Breast epithelium (tissue), 4 donors: ENCODE measurements at places on chromosomes 2 and 18.
A peak's percentile ranks its signal among the peaks of the same experiment; 100 is the strongest.

GRCh38 chr2:72131916-72132841 lies 15.5 kb downstream of the CYP26B1 start:
- peak; percentile 48 for DNase-seq
- no peaks in the 10 kb centered on the region for H3K36me3 ChIP-seq
- H3K4me1 ChIP-seq, result no peaks in the 10 kb centered on the region
- no peaks in the 10 kb centered on the region for H3K27me3 ChIP-seq

DNA sequence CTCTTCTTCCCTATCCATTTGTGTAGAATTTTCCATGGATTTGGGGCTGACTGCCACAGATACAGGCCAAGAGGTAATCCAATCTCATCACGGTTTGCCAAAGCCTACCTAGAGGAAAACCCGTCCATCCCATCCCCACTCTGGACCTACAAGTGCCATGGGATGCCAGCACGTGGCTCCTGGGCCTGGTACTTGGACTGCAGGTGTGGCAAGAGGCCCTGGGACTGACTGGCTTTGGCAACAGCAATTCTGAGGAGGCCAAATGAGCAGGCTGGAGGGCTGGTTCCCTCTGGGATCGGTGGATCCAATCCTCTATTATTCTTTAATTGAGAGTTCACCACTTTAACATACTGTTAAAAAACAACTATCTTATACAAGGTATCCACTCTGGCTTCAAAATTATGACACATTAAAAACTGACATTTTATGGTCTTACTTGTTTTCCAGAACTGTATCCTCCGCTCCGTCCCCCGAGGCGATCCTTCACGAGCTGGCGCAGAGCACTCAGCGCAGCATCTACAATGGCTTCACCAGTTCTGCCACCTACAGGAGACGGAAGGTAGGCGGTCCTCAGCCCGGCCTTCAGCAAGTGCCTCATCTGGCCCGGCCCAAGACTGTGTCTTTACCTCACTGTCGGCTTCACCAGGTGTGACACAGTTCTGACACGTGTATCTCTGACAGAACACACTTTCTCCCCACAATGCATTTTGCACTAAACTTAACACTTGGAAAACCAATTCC lies 19.8 kb downstream of the PDIA6 start:
- H3K36me3 ChIP-seq, result peaks cover 7% of the 10 kb centered on the region
- H3K27ac ChIP-seq, result no peak overlapping the region
- no peak for DNase-seq
- H3K4me3 ChIP-seq, result no peak overlapping the region
- H3K27me3 ChIP-seq, result no peaks in the 10 kb centered on the region

DNA sequence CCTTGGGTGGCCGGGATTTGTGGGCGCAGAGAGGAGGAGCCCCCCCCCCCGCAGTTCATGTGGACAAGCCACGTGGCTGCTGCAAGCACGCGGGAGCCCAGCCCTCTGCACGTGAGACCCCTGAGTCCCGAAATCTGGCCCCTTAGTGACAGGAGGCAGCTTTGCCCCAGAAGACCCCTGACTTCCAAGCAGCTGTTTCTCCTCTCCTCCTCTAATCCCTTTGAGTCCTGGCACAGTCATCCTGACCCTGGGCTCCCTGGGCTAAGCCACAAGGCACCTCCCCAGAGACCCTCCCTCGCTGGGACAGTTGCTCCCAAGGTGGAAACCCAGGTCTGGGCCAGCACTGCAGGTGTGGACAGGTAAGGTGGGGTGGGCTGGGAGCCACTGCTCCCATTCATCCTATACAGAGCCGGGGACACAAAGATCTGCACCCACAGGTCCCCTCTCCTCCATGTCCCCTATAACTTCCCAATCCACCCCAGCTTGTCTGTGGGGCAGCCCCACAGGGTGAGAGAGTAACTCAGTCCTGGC lies 923 bp downstream of the TEKT4 start:
- no peak overlapping the region for H3K4me3 ChIP-seq
- H3K27ac ChIP-seq, result no peak overlapping the region
- DNase-seq, result no peak
- H3K27me3 ChIP-seq, result peaks cover 45% of the 10 kb centered on the region
- H3K36me3 ChIP-seq, result no peaks in the 10 kb centered on the region
- no peaks in the 10 kb centered on the region for H3K4me1 ChIP-seq

DNA sequence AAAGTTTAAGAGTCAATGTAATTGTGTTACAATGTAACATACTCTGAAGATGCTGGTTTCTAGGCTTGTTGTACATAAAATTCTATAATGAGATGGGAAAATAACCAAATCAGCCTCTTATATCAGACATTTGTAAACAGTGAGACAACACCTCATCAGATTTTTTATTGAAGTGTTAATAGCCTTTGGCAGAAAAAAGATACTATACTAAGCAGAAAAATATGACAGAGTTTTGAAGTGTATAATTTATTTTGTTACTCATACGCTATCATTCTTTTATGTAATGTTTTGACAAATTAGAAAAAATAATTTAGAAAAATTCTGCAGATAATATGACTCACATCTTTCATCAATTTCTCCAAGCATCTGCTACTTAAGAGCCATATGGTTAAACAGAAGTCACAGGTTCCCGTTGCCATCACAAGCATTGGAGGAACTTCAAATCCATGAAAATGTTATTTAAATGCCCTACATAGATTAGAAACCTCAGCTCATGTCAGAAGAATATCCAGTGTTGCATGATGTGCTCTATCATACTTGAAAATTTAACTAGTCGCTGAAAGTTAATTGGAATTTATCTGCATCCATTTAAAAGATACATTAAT lies 535.4 kb downstream of the LRP1B start:
- H3K4me1 ChIP-seq, result no peaks in the 10 kb centered on the region
- H3K27ac ChIP-seq, result no peak overlapping the region
- H3K27me3 ChIP-seq, result no peaks in the 10 kb centered on the region
- no peaks in the 10 kb centered on the region for H3K36me3 ChIP-seq

DNA sequence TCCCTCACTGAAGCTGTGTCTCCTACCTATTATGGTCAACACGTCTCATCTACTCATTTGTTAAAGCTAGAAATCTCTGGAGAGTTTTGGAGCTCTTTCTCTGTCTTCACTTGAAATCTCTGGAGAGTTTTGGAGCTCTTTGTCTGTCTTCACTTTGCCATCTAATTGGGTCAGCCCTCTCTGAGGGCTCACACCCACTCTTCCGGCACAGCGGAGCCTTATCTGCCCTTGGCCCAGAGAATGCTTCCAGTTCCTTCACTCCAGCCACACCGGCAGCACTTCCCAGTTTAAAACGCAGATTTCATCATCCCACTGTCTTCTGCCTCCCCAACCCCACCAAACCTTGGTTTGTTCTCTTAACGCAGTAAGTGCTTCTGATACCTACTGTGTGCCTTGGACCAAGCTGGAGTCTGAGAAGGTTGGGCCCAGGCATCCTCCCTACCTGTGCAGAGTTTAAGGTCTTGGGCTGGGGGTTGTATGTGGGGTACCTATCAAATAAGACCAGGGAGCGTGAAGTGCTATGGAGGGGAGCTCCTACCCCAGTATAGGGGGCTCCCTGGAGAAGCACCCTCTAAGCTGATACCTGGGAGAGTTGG lies 5.0 kb downstream of the HPCAL1 start:
- H3K4me1 ChIP-seq, result peaks cover 2% of the 10 kb centered on the region
- H3K36me3 ChIP-seq, result no peaks in the 10 kb centered on the region
- H3K27ac ChIP-seq, result no peak overlapping the region
- H3K27me3 ChIP-seq, result no peaks in the 10 kb centered on the region
- no peak overlapping the region for H3K4me3 ChIP-seq

GRCh38 chr2:33377048-33377447 lies 99.4 kb upstream of the RASGRP3 start:
- H3K27ac ChIP-seq, result no peak overlapping the region
- no peak overlapping the region for H3K4me3 ChIP-seq
- H3K27me3 ChIP-seq, result no peaks in the 10 kb centered on the region
- H3K4me1 ChIP-seq, result no peaks in the 10 kb centered on the region

DNA sequence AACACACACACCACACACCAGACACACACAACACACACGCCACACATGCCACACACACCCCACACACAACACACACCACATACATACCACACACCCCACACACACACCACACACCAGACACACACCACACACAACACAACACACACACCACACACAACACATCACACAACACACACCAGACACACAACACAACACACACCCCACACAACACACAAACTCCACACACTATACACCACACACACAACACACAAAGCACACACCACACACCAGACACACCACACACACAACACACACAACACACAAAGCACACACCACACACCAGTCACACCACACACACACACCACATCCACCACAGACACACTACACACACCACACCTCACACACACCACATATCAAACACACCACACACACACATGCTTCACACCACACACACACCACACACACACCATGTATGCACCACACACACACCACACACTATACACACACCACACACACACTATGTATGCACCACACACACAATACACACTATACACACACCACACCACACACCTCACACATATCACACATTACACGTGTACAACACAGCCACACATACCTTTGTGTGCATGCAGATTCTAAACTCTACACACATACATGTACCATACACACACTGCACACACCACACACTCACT lies 72.2 kb downstream of the TMEM18 start:
- H3K36me3 ChIP-seq, result no peaks in the 10 kb centered on the region
- H3K4me3 ChIP-seq, result no peak overlapping the region
- H3K27me3 ChIP-seq, result no peaks in the 10 kb centered on the region
- DNase-seq, result no peak
- no peak overlapping the region for H3K27ac ChIP-seq
- no peaks in the 10 kb centered on the region for H3K4me1 ChIP-seq

- peak overlapping the region; percentile 69 for H3K4me3 ChIP-seq
- no peaks in the 10 kb centered on the region for H3K27me3 ChIP-seq
- no peak overlapping the region for H3K27ac ChIP-seq
- H3K36me3 ChIP-seq, result no peaks in the 10 kb centered on the region
- no peak for DNase-seq
- H3K4me1 ChIP-seq, result no peaks in the 10 kb centered on the region
Observed at GRCh38 chr2:127416506-127417001, 1.7 kb upstream of the PROC start.
